ENCODE measurements at places on chromosomes 12 and 14. TPM values are rescaled to one million over a fixed set of nuclear protein-coding genes. Genes with fewer than 3 reads are reported as not detected.

DNA sequence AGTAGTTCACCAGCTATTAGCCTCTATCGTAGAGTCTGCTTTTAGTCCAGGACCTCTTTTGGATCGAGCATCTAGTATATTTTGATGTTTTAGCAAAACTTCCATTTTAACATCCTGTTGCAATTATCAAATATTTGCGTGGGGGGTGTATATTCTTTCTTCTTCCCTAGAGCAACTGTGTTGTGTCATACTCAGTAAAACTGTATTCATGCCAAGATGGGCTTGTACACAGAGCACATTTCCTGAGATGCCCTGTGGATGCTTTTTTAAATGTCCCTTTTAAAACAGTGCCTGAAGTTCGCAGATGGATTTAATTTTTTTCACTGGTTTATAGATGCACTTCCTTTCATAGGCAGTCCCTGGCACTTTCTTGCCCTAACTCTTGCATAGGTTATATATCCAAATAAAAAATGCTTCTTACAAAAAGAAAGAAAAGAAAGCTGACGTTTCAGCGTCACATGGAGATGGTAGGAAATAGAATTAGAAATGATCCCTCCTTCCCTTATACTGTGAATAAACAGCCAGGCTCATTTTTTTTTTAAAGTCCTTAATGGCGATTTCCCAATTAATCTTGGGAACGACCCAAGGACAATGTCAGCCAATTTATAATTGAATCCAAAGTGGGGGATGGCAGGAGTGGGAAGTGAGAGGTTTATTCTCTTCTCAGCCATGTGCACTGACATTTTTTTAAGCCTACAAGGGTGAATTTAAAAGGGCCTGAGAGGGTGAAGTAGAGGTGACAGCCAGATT is 247.0 kb downstream of the SLC41A2 start:
- DNase-seq = no peak

- no peak for DNase-seq
Observed at GRCh38 chr12:93582351-93582750, 9.9 kb downstream of the SOCS2 start.

The CCDC198 gene
- not detected for total RNA-seq

The PRDM4 gene
- total RNA-seq = 22.2 TPM

The TAS2R31 gene
- total RNA-seq = 3.2 TPM

Data from pulmonary artery endothelial cell (primary cell).